Right lobe of liver (tissue), 6 donors: ENCODE measurements at places on chromosomes 7 and 10.

- no peak for DNase-seq
Observed at GRCh38 chr10:53088961-53089360, 316.4 kb upstream of the MBL2 start.

DNA sequence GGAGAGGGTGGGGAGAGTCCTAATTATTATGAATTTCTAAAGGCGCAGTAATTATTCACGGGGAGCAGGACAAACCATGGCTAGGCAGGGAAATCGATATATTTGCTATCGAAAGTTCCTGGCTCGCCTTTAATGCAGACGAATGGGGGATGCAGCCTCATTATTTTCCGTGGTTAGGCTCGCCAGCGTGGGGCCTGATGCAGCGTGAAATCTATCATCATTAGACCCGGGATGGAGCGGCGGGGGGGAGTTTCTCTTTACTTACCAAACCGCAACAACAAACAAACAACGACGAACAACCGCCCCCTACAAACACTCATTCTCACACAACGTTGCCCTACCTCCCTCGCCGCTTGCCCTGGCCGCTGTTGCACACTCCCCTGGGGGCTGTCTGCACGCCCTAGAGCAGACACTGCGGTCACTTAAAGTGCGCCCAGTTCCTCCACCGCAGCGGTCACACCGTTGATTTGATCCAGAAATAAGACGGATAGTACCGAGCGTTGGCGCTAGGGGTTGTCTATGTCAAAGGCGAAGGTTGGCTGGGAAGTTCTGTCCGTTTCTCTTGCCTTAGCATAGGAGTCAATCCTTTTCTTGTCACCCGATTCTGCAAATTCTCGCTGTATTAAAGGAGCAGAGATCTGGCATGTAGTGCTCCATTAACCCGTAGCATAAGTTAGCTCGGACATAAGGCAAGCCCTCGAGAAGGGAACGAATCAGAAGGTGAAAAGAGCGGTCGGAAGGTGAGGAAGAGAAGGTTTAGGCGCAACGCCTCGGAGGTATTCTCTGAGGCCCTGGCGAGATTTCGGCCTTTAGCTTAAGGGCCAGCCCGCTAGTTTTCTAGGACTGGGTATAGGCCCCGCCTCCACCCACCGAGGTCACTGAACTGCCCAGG lies 10.4 kb downstream of the NXPH1 start:
- DNase-seq = peak; percentile 19

DNA sequence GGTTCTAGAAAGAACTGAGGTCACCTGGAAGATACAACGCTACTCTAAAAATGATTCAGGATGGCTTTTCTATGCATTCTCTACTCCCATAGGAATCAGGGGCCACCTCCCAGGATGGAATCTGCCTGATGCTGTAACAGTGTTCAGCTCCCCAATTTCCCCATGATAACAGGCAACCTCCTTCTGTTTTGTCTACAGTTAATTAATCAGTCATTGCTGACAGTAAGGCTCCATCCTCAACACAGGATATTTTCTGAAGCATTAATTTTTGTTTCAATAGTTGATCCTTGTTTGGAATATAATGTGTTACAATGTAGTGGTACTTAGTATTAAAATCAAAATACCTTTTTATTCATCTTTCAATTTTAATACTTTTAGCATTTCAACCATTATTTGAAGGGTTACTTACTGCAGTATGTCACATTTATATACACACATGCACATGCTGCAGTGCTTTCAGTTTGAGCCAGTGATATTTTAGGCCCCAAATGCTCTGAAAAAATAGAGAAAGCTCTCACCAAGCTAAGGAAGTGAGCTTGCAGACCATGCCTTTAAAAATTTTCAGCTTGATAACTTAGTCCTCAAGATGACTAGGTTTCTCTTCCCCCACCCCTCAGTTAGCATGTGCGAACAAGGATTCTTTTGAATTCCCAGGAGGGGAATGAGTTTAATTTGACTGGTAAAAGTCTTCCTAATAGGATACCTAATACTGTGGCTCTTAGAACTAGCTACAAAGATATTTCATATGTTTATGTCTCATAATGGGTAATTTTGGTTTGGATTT lies 592 bp upstream of the PIK3CG start:
- no peak for DNase-seq

GRCh38 chr10:642186-642890 lies 47.1 kb downstream of the DIP2C start:
- no peak for DNase-seq

- DNase-seq = no peak
Observed at GRCh38 chr10:107474650-107475049, 310.1 kb upstream of the SORCS1 start.

DNA sequence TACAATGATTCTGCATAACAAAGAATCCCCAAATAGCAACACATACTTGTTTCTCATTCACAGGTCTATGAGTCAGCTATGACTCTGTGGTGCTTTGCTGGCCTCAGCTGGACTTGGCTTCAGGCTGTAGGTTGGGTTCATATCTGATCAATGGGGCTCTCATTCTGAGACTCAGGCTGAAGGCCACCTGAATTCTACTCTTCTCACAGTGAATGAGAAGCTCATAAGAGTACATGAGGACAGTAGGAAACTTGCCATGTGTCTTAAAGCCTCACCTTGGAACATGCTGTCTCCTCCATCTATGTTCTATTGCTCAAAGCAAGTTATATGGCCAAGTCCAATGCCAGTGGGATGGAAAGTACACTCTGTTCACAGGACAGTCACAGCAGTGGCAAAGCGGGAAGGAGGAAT lies 292.9 kb downstream of the BMPER start:
- DNase-seq = no peak
